Right lung (tissue), 10 donors: ENCODE measurements at places on chromosomes 13 and 19. TPM values are rescaled to one million over a fixed set of nuclear protein-coding genes. Genes with fewer than 3 reads are reported as not detected.

DNA sequence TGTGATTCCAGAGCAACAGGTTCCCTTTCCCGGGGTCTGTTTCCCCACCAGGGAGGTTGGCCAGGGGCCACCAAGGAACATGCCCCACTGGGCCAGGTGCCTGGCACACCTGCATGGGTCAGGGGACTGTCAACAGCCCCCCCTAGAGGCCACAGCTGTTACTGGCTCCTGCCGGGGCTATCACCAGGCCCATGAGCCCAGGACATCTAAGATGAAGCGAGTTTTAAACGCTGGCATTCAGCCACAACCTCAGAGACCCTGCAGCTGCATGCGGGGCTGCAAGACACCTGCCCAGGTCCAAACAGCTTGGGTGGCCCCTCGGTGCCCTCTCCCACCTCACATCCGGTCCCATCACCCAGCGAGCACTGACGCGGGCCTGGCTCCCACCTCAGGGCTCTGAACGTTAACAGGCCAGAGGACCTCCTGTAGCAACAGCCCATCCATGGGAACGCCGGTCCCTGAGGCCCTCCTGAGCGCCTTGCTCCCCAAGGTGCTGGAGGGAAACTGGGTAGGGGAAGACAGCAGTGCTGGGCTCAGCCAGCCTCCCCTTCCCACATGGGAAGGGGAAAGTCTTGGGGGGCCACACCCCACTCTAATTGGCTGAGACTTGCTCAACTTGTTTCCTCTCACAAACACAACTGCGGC lies 12.0 kb downstream of the KHSRP start:
- DNase-seq, result no peak

DNA sequence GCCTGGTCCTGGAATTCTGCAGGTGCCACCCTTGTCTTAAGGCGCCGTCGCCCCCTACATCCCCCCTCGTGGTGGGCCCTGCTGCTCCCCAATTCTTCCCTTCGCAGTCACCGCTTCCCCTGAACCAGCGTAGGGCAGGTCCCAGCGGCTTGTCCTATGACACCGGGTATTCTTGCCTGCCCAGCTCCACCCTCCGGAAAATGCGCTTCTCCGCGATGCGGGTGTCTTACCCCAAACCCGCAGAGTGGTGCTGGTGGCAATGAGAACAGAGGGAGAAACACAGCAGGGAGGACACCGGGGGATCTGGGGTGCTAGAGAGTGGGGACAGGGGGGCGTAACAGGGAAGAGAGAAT lies 9.0 kb downstream of the ZNF808 start:
- no peak for DNase-seq

Gene TMEM59L
- 27.0 TPM for polyA plus RNA-seq

DNA sequence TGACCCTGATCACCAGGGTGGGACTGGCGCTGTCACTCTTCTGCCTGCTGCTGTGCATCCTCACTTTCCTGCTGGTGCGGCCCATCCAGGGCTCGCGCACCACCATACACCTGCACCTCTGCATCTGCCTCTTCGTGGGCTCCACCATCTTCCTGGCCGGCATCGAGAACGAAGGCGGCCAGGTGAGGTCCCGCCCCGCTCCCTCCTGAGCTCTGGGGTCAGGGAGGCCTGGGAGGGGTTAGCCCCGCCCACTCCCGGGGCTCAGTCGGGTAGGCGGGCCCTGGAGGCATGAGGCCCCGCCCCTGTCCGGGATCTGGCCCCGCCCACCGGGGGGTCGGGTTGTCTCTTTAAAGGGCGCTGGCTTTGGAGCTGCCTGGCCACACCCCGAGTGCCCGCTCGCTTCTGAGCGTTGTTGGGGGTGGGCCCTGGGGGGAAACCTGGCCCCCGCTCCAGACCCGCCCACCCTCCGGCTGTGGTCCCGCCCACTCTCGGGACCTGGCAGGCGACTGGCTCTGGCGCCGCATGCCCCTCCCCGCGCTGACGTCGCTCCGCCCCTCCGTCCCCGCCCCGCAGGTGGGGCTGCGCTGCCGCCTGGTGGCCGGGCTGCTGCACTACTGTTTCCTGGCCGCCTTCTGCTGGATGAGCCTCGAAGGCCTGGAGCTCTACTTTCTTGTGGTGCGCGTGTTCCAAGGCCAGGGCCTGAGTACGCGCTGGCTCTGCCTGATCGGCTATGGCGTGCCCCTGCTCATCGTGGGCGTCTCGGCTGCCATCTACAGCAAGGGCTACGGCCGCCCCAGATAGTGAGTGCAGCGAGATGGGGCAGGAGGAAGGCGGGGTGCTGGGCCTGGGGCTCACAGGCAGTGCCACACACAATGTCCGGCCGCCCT lies 13.1 kb downstream of the DDX39A start:
- DNase-seq, result peak; percentile 89

DNA sequence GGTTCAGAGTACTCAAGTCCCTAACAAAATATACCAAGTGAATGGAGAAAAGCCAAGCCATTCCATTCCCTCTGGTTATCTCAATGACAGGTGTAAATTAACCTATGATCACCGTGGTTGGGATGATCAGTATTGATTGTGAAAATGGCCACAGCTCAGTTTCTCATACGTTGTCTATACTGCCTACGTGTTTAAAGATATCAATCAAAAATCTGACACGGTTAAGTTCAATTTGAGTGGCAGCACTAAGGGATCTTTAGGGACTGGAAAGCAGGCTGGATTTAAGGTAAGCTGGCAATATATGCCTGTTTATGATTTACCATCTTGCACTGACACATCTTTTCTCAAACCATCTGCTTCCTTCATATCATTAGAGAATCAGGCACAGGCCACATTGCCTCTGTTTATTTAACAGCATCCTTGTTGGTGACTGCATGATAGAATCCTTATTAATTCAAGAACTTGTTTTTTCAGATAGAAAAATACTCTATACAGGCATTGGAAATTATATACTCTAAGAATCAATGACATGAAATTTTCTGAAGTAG lies 907.9 kb downstream of the PCDH9 start:
- no peak for DNase-seq

Gene SMIM44
- not detected for polyA plus RNA-seq

- no peak for DNase-seq
These were observed 7.2 kb downstream of the RNU6-9 start for GRCh38 chr19:900302-901111.

GRCh38 chr13:52159159-52159982 lies at the start of gene NEK3:
NEK3 (minus strand) TSS chr13:52159597; CDS start chr13:52156191, 3,406 bp downstream.
- DNase-seq, result peak; percentile 77

Gene ANKLE1
- 2.1 TPM for polyA plus RNA-seq

Gene AMH
- 1.1 TPM for polyA plus RNA-seq

Gene ZNF568
- 19.3 TPM for polyA plus RNA-seq

- no peak for DNase-seq
These were observed 390.4 kb downstream of the RFC3 start for GRCh38 chr13:34208336-34208735.

DNA sequence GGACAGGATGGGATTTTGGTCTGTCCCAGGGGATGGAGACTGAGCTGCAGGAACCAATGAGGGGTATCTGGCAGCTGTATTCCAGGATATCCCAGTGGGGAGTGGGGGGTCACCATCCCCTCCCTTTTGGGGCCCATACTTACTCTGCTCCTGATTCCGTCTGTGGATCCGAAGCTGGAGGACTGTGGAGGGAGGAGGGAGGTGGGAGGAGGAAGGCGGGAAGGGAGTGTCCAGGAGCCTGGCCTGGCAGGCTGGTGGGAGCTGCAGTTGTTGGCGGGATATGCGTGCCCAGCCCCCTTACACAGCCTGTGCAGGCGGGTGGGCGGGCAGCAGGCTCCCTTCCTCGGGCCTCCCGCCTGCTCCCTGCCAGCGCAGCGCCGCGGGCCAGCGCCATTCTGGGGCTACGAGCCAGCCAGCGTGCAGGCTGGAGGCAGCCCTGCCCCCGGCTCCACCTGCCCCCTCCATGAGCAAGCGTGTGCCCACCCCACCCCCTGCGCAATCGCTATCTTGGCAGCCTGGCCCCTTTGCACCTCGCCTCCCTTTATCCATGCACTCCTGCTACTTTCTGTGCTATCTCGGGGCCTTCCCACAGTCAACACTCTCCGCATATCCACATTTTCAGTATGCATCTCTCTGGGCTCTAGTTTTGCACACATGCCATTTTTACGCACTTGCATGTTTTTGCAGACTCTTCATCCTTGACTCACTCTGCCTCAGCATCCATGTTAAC lies 2.8 kb downstream of the MAMSTR start:
- DNase-seq, result peak; percentile 72

Gene SWSAP1
- polyA plus RNA-seq, result 2.2 TPM

DNA sequence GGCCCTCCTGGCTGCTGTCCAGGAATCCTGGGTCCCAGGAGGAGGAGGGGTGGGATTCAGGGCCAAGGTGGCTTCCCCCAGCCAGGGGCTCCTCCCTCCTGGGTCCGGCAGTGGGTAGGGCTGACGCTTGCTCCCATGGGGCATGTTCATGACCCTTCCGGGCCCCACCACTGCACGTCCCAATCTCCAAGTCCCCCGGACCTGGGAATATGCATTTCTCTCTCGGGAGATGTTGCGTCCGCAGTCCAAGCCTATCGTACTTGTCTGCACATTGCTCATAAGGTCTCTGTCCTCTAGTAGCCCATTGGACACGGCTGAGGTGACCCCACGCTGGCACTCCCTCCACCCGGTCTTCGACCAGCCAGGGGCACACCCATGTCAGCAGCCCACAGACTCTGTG lies 192.3 kb downstream of the TEX29 start:
- no peak for DNase-seq

Gene TNFRSF19
- polyA plus RNA-seq, result 83.8 TPM

DNA sequence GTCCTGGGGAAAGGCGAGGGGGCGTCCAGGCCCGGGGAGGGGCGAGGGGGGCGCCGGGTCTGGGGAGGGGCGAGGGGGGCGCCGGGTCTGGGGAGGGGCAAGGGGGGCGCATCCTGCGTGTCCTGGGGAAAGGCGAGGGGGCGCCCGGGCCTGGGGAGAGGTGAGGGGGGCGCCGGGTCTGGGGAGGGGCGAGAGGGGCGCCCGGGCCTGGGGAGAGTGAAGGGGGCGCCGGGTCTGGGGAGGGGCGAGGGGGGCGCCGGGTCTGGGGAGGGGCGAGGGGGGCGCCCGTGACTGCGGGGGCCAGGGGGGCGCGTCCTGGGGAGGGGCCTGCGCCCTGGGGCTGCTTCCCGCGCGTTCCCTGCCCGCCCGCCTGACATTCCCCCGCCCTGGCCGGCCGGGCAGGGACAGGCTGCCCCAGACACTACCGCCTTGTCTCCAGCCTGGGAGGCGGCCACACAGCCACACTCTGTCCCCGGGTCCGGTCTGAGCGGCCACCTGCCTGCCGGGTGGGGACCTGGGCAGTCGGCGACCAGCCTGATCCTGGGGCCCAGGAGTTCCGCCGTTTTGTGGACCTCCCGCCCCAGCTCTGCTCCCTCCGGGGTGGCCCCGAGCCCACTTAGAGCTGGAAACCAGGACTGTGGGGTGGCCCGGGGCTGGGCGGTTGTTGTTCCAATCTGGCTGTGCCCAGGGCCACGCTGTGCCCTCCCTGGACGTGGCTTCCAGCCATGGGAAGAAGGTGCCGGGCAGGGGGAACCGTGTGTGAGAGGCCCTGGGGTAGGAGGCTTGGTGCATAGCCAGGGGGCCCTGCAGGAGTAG lies 11.8 kb downstream of the PALM start:
- DNase-seq, result no peak

GRCh38 chr13:114089341-114089740 lies 43.1 kb downstream of the RASA3 start:
- no peak for DNase-seq

DNA sequence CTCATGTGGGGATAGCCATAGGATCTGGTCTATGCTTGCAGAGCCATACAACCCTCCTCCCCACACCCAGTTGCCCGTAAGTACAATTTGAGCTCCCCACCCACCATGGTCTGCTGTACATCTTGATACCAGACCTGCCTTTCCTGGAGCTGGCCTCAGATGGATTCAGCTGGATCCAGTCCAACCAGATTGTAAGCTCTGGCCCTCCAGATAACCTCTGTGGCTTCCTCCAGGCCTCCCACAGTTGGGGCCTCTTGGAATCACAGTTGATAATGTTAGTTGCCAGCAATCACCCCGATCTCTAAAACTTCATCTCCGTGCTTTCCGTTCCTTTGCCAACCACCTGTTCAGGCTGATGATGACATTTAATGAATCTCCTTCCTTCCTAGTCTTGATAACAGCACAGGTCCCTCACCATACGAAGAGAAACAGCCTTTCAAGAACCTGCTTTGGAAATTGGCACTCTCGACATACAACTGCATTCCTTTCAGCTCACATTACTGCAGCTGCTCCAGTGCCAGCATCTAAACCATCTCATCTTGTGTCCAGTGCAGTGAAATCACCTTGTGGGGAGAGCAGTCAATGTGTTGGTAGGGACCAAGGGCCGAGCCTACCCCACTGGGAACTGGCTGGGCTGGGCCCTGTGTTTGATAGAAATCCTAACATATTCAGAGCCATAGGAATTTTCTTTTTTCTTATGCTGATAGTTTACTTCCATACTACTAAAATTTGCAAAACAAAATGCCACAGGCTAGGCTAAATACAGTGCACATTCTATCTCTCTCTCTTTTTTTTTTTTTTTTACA lies 15.1 kb upstream of the FOXO1 start:
- no peak for DNase-seq

- no peak for DNase-seq
These were observed 78.5 kb downstream of the FGF9 start for GRCh38 chr13:21749410-21749809.

GRCh38 chr19:18231775-18232174 lies 5.5 kb upstream of the PDE4C start:
- DNase-seq, result no peak

Gene FBXO27
- polyA plus RNA-seq, result 5.1 TPM

DNA sequence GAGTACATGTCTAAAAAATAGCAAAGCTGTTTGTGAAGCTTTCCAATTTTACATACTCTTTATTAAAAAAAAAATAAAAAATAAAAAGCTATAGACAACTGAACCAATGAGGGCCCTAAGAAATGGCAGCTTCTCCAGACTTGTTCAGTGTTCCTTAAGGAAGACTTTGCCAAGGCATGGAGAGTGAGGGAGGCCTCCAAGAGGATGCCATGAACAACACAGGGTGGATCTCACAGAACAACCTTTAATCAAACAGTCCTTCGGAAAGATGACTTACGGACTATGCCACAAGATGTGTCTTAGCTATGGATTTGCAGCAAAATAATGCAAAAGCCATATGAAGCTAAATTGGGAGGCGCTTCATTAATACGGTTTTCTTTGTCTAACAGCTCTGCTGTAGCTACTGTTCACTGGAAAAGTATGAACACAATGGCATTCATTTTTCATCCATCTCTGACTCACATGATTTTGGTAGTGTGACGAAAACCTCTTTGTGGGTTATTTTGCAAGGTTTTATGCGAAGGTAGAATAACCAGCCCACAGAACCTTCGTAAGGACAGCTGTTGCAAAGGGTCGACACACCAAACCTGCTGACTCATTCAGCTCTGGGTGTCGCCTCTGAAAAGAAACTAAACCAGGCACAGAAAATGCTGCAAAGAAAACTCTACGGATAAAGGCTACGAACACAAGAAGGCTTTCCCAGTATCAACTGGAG lies 27.7 kb downstream of the EFNB2 start:
- DNase-seq, result no peak

Gene LGALS14
- 0.37 TPM for polyA plus RNA-seq

DNA sequence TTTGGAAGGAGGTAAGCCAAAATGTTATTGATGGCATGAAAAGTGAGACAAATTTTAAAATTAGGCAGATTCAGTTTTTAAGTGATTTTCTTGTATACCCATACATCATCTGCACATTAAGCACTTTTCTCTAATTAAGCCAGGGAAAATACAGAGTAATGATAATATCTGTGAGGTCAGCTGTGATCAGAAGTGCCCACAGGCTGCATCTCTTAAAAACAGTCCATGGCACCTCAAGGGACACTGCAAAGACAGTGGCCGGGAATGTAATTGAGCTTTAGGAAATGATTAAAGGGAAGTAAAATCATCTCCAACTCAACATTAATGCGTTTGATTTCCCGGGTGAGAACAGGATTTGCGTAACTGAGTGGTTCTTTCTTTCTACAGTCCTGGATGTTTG lies 2.0 kb downstream of the COL4A1 start:
- DNase-seq, result no peak
